ENCODE measurements at places on chromosomes 7 and 10.

DNA sequence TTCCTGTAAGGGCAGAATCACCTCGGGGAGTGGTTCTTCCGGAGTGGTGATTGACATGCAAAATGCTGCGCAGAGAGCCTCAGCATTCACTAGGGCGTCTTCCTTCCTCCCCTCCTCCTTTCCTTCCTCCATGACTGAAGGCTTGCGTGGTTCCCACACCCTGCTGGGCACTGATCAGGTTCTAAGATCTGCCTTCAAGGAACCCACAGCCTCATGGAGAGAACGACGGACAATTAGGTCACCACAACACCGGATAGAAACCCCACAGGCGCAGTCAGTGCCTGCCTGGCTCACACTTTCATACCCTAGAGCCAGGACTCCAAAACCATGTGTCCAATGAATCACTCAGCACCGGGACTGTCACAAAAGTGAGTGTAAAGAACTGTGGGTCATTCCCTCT, 131.3 kb downstream of the DPP6 start:
- no peak for DNase-seq

DNA sequence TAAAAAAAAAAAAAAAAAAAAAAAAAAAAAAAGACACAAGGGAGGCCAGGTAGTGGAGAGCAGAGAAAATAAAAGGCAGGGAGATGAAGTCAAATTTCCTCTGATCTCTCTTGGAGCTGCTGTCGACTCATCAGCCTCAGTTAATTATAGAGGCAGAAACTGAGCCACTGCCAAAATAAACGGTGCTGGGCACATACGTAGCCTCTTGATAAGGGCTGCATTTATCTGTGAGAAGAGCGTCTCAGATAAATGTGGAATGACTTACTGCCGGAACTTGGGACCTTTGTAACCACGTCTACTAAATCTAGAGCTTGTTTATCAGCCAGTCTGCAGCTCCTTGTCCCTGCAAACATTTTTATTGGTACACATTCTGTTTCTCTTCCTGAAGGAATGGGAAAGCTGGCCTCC, 162.3 kb downstream of the BAMBI start:
- DNase-seq = no peak

DNA sequence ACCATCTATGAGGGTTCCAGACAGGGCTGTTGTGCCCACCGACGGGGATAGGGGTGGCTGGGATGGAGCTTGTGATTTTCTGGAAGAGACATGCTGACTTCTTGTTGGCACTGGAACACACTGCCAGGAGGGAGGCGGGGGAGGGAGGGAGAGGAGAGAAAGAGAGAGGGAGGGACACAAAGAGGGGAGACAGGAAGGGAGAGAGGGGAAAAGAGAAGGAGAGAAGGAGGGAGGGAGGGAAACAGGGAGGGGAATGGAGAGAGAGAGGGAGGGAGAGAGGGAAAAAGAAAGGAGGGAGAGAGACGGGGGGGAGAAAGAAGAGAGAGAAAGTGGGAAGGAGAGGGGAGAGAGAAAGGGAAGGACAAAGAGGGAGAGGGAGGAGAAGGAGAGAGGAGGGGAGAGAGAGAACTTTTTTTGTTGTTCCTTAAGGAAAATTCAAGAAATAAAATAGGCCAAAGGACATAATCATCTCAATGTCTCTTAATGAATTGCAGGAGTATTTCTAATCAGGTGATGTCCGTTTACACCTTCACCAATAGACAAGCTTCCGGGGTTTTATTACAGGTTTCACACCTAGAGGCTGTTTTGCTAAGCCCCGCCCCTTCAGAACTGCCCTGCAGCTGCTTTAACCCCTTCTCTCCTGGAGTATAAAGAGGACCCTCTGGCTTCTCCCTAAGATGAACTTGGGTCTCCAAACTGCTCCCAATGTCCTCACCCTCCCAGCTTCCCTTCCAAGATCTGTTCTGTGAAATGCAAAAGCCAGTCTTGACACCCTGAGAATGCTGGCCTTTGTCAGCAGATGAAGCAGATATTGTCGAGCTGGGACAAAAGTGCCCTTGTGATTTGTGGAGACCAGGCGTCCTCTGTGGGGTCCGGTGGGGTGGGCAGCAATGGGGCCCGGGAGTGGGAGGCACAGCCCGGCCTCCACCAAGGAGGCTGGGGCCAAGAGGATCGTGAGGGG, 82.0 kb upstream of the GTF2IRD1 start:
- no peak for DNase-seq

- no peak for DNase-seq
Measured at GRCh38 chr10:16521311-16522016, at the start of gene C1QL3. Gene C1QL3 (minus strand): TSS chr10:16521879. CDS start chr10:16521065, 814 bp downstream.

DNA sequence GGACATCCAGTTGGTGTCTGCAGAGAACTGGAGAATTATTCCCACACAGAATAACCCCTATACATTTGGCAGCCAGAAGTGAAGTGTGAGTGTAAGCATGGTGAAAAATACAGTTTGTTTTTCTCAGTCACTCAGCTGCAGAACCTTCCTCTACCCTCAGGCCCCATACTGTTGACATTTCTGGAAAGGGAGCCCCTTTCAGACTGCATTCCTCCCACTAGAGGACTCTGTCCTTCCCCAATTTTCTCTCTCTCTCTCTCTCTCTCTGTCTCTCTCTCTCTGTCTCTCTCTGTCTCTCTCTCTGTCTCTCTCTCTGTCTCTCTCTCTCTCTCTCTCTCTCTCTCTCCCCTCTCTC, 86.8 kb upstream of the STEAP1B start:
- no peak for DNase-seq

DNA sequence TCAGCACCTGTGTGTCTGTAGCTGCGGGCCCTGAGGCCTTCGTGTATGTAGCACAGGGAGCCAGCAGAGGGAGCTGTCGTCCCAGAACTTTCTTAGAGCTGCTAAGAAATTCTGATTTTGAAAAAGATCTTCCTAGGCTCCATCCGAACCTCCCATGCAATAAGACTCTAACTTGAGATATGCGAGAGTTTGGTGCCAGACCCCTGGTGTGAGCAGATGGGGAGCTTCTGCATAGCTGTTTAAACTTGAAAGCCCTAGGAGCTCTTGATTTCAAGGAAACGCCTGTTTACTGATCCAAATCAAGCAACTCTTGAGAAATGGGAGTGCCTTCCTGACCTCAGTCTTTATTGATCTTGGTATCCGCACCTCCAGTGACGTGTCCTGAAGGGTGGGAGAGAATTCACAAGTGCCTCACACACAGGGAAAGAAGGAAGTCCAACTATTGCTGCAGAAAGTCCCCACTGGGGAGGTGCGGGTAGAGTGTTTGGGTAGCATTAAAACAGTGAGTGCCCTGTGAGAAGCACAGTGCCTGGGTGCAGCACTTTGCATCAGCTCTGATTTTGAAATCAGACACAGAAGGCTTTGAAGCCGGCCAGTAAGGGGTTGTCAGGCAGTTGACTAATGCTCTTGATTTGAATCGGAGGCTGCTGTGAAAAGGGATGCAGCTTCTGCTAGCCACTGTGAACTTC, 66.4 kb upstream of the STRIP2 start:
- DNase-seq = peak; percentile 19

DNA sequence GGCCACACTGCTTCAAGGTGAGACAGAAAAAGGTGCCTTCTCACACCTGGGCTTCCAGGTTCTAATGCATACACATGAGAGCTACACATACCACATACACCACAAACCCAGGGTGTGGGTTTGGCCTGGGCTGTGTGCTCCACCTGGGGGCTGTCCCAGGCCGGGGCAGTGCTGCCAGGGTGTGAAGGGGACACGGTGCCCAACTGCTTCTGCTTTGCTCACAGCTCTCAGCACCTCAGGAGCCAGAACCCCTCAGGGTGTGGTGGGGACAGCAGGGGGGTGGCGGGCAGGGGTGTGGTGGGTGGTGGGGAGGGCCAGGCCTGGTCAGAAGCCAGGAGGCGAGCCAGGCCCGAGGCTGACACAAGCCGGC, 51.1 kb downstream of the TMEM209 start:
- no peak for DNase-seq

Data from skeletal muscle cell (primary cell).